ENCODE measurements at places on chromosomes 5 and 9. TPM values are rescaled to one million over a fixed set of nuclear protein-coding genes. Genes with fewer than 3 reads are reported as not detected.

RAI14 gene
- total RNA-seq = 0.41 TPM

DNA sequence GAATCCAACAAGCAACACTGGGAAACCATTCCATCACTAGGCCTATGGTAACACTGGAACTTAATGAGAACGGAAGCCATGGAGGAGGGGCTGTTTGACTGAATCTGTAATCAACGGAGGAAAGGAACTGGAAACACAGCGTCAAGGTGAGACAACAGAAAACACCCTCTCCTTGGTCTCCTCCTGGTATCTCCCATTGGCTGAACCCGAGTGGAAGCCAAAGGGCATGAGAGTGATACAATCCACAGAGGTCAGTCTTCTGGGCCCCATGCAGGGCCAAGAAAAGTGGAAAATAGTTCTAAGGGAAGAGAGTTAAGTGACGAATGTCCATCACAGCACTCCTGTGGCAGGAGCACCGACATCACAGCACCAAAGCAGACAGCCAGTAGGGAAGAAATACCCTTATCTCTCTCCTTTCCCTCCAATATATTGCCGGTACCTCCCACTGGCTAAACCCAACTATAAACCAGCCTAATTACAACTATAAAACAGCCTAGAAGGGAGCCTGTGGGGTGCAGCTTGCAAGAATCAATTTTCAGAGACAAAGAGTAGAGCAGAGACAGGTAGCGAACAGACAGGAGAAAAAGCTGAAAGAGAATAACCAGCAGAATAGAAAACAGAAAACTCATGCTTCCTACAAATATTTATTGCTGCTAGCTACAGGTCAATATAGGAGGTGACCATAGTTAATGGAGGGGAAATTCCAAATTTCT lies 107.4 kb upstream of the IFNE start:
- no peak for ATAC-seq

DNA sequence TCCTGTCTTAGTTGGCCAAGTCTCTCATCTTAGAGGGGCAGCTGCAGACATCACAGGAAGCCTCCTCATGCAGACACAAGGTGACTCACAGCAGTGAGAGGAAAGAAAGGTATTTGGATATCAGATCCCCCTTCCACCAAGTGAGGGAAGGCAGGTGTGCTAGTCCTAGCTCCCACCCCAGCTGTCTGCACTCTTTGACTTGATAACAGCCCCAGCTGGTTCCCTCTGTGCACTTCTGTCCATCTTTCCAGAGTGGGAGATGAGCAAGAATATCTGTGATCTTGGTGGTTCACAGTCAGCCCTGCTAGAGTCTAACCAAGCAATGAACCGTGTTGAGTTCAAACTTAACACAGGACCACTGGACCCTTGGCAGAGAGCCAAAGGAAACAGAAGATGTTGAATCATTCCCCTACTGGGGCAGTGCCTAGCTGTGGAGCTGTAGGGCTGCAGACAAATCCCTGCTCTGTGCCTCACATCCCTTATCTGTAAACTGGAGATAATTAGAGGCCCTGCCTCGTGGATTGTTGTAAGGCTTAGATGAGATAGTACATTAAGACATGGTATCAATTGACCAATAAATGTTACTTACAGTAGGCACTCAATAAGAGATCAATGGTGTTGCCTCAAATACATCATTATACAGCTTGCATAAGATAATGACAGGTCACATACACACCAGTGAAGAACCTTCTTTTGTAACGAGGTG lies 39.1 kb downstream of the SH3RF2 start:
- ATAC-seq = no peak

GRCh38 chr9:21984101-21984500 lies 10.1 kb downstream of the CDKN2A start:
- no peak for ATAC-seq

- no peak for ATAC-seq
Measured at GRCh38 chr5:87394411-87395165, 18.1 kb downstream of the CCNH start.

GRCh38 chr9:137973829-137974416 lies 96.3 kb downstream of the CACNA1B start:
- ATAC-seq = no peak

DNA sequence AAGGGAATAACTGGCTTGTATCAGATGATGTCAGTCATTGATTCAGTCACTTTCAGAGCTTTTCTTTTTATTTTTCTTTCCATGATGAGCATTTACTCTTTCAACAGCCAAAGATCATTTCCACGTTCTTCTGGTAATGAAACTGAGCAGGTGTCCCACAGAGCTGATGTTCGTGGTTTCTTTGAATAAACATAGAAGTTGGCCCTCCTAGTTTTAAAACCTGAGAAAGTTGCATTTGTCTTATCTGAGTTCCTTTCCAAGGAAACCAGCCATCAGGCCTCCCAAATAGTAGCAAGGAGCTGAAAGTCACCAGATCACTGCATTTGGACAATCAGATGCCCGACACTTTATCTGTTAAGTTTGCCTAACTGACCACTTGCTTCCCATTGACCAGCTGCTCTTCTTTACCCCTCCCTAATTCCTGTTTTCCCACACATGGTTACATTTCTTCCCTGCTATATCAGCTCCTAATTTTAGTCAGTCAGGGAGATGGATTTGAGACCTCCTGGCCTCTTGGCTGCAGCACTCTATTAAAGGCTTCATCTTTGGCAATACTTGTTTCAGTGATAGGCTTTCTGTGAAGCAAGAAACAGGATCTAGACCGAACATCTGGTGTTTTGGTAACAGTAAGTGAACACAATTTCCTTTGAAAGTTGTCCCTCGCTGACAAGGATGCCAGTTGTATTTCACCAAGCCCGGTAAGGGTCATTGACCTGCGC lies 420.8 kb downstream of the CHSY3 start:
- ATAC-seq = no peak

Data from activated T-helper 17 cell treated with anti-CD3 and anti-CD28 coated beads, Interleukin-2, amount 50 U/mL, for 72 hours (primary cell).